ENCODE measurements at places on chromosomes 2 and 18.

DNA sequence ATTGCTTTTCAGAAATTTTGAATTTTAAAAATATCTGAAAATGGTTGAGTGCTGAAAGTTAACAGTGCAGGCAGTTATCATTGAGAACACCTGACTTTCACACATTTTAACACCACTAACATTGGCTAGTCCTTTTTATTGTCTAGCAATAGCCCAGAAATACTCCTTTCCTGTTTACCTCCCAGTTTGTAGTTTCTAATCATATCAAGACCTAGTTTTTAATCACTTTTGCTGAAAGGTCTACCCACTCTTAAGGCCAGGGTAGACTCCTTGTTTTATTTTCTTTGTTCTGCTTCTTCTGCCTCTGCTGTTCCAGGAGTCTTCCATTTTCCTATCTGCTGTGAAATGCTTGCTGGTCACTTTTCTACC lies 72.1 kb downstream of the UBE2E3 start:
- no peak overlapping the region for H3K27ac ChIP-seq
- H3K4me1 ChIP-seq = no peaks in the 10 kb centered on the region
- no peaks in the 10 kb centered on the region for H3K36me3 ChIP-seq
- H3K27me3 ChIP-seq = no peaks in the 10 kb centered on the region
- H3K4me3 ChIP-seq = no peak overlapping the region

GRCh38 chr2:11829947-11830707 lies 83.7 kb downstream of the LPIN1 start:
- no peaks in the 10 kb centered on the region for H3K27me3 ChIP-seq
- peaks cover 3% of the 10 kb centered on the region for H3K36me3 ChIP-seq
- peaks cover 37% of the 10 kb centered on the region for H3K4me1 ChIP-seq
- peak overlapping the region; percentile 70 for H3K27ac ChIP-seq

GRCh38 chr18:31162825-31163435 lies at the start of gene DSC1:
TSS of gene DSC1 (minus strand) at chr18:31162856. CDS start at chr18:31162594, 262 bp downstream.
- H3K27me3 ChIP-seq = no peaks in the 10 kb centered on the region
- no peak within 1 kb of the TSS for H3K4me3 ChIP-seq
- DNase-seq = no peak
- H3K36me3 ChIP-seq = no peaks in the 10 kb centered on the region

DNA sequence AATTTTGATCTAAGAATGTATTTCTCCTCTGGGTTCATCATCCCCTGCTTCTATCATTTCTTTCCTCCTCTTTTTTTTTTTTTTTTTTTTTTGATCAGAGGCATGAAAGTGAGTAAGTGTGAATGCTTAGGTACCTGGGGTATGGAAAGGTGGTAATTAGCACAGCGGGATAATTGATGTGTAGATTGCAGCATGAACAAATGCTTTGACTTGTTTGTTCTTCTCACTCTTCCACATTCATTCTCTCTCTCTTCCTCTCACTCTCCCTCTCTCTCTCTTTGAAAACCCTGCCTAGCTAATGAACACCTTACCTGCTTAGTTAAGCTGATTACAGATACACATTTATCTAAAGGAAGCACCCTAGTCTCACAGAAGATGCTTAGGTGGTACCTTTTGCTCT lies 74.7 kb downstream of the ZEB2 start:
- H3K27ac ChIP-seq = no peak overlapping the region
- no peak overlapping the region for H3K4me3 ChIP-seq
- DNase-seq = no peak
- peaks cover 14% of the 10 kb centered on the region for H3K36me3 ChIP-seq
- H3K4me1 ChIP-seq = peaks cover 20% of the 10 kb centered on the region

GRCh38 chr18:9559253-9559652 lies 55.1 kb downstream of the PPP4R1 start:
- H3K4me1 ChIP-seq = no peaks in the 10 kb centered on the region
- no peaks in the 10 kb centered on the region for H3K27me3 ChIP-seq
- H3K36me3 ChIP-seq = peaks cover 94% of the 10 kb centered on the region

GRCh38 chr2:96537066-96537733 lies 648 bp downstream of the ARID5A start:
- H3K27me3 ChIP-seq = no peaks in the 10 kb centered on the region
- H3K36me3 ChIP-seq = peaks cover 6% of the 10 kb centered on the region
- peak overlapping the region; percentile 75 for H3K4me3 ChIP-seq
- peak overlapping the region; percentile 27 for H3K27ac ChIP-seq
- H3K4me1 ChIP-seq = peaks cover 36% of the 10 kb centered on the region

- no peaks in the 10 kb centered on the region for H3K36me3 ChIP-seq
- H3K4me3 ChIP-seq = no peak overlapping the region
- no peak for DNase-seq
Observed at GRCh38 chr2:12376025-12376424, 340.7 kb upstream of the TRIB2 start.
